ENCODE measurements at places on chromosomes 5 and 9.

DNA sequence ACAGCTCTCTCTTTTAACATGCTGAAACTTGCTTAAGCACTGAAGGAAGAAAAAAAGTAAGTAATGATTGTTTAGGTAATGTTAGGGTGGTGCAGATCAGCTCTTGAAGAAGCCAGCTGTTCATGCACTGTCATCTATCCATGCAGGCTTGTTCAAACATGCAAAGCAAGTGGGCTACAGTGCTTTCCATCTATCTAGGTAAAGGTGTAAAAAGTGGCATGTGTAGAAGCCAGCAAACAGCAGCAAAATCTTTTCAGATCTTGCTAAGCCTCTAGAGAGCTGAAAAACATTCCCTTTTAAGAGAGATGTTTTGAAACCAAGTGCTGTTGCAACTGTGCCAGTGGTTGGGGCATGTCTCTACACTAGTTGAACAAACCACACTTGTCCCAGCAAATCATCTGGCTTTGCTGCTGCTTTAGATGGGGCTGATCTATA is 214.4 kb downstream of the EFNA5 start:
- DNase-seq = no peak

- DNase-seq = no peak
These were observed 473.0 kb downstream of the NTRK2 start for GRCh38 chr9:85142496-85142911.

DNA sequence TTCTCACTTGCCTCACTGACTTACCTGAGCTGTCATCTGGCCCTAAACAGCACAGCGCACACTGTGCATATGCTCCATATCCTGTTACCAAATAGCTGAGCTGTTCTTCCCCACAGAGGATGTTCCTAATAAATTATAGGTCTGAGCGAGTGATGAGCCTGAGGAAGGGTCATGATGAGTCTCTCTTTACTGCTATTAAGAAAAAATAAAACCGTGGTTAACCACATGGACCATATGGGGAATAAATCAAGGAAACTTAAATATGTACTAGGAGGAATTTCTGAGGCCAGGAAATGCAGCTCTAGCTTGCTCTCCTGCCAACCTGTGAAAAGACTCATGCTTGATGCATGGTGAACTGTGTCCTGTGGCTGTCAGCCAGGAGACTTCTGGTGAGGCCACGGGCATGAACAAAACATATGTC is 424.8 kb upstream of the DMAC1 start:
- DNase-seq = no peak

DNA sequence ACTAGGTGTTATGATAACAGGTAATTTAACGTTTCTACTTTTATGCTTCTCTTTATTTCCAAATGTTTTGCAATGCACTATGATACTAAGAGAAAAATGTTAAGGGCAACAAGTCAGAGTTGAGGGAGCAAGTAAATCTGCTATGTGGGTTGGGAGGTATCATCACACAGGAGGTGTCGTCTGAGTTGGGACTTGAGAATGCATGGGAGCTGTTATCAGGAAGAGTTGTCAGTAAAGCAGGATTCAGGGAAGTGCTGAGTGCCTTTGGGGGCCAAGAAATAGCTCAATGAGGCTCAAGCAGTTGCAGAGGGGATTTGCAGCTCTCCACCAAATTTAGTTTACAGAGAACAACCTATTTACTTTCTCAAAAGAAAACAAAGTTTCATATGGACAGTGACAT is 108.0 kb downstream of the PPP2R2B start:
- DNase-seq = no peak

DNA sequence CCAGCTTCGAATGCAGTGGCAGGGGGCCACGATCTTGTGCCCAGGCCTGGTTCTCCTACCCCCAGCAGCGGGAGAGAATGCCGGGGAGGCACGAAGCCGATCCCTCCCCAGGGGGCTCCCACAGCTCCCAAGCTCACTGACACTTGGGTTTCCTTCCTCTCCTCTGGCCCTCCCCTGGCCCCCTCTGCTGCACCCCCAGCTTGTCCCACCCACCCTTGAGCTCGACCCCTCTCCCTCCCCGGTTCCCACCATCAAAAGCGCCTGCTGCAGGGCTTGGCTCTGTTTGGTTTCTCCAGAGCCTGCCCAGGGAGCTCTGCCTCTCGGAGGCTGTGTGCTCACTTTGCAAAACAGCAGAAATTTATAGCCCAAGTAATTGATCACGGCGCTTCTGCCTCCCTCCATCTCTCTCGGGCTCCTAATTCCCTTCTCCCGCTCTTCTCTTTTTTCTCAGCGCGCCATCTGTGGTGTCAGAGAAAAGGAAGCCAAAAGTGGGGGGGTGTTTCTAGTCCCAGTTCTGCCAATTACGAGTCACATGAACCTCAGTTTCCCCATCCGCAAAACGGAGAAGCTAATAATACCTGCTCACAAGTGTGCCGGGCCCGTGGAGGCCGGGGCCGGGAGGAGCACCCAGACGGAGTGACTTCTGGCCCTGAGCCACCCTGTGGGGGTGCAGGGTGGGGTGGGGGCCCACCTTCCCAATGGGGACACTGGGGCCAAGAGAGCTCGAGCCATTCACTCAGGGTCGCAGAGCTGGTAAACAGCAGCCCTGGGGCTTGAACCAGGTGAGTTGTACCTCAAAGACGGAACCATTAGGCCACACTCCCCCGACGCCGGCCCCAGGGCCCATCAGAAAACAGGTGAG is 141.2 kb upstream of the IER5L start:
- DNase-seq = no peak

- DNase-seq = no peak
These were observed 270.5 kb downstream of the SMARCA2 start for GRCh38 chr9:2285416-2286332.

DNA sequence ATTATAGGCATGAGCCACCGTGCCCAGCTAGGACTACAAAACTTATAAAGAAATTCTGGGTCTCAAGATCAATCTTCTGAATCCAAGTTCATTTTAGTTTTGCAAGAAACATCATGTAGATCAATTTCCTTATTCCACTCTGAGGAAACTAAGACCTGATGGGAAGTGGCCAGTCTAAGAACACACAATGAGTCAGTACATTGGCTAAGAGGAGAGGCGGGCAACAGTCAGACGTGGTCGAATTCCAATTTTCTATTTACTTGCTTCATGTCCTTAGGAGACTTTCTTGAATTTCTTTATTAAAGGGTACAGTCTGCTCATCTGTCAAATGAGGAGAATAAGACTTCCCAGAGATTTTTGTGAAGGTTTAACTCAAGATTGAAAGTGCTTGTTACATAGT is 432.1 kb upstream of the BRINP1 start:
- peak; percentile 28 for DNase-seq

GRCh38 chr9:33155393-33155792 is 11.7 kb downstream of the B4GALT1 start:
- peak; percentile 86 for DNase-seq

- no peak for DNase-seq
These were observed 50.7 kb downstream of the PRRC1 start for GRCh38 chr5:127568166-127568565.

- DNase-seq = no peak
These were observed 220.1 kb upstream of the DMAC1 start for GRCh38 chr9:8019636-8020035.

DNA sequence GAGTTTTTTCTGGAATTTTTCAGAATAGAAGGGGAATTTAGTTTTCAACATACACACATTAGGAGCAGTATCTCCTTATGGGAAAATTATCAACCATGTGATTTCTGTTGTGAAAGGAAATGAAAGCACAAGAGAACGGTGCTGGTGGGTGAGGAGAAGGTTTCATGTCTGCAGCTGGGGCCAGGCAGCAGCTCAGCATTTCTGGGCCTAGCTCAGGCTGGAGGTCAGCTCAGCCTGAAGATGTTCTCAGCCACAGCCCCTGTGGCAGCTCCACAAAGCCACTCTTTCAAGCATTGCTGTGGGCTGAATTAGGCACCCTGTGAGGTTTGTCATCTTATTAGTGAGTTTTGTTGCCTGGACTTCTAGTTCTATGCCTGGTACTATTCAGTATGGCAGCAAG is 90.3 kb downstream of the DIRAS2 start:
- DNase-seq = no peak

GRCh38 chr5:113031557-113031956 is 55.0 kb downstream of the DCP2 start:
- DNase-seq = no peak

DNA sequence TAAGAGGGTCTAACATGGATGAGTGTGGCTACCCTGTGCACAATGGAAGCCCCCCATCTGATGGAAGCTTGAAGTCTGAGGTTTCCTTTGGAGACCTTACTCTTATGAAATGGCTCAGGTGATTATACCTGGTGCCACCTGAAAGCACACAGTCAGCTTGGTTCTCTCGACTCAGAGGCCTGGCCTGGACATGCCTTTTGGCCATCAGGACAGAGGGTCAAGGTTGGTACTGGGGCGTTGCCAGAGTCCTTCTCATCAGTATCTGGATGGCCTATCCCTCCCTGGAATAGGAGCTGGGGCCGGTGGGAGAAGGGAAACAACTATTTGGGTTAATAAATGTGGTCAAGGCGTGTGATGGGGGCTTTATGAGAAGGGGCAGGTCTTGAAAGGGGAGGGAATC is 48.9 kb downstream of the COL27A1 start:
- DNase-seq = no peak

GRCh38 chr5:123756816-123757215 is 244.8 kb downstream of the CSNK1G3 start:
- DNase-seq = no peak

- peak; percentile 44 for DNase-seq
These were observed 235.7 kb upstream of the HAPLN1 start for GRCh38 chr5:83956386-83956785.

GRCh38 chr9:129068990-129069861 is 11.7 kb upstream of the DOLPP1 start:
- no peak for DNase-seq

DNA sequence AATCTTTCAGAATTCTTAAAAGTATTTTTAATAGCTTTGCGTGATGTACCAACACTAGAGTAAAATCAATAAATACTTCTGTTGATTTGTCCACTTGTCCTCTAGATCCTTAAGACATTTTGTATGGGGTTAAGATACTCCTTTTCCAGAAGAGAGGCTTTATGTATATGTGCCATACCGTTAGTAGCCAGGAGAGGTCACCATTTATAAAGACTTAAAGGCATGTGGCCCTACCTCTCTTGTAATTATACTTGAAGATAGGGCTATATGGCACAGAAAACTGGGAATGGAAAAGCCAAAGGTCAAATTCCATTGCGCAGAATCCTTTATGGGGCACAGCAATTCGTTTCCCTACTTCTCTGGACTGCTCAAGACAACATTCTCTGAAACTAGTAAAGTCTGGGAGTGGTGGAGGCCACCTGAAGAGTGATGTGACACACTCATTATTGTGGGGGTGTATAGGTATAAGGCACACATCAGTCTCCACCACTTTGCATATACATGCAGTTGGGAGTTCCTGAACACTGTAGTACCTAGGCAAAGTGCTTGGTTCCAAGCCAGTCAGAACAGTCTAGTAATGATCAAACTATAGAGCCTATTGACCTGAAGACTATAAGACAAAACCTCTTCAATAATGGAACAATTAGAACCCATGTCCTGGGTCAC is 140.1 kb upstream of the FBXL17 start:
- peak; percentile 52 for DNase-seq

DNA sequence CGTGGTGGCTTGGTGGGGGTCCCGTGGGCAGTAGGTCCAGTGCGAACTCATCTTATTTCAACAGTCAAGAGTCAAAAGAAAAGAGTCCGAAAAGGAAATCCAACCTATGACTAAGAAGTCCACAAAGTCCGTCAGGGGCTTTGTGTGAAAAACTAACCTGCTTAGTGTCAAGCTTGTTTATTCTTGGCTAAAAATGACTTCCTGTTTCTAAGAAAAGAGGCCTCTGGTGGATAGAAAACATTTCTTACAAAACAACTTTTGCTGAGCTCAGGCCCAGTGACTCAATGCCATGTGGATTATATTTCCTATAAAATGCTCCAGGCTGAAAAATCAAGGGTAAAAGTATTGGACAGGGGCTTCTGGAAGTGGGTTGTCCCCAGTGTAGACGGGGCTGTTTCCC is 105.9 kb downstream of the GADD45G start:
- DNase-seq = peak; percentile 76

- DNase-seq = no peak
These were observed 106.1 kb upstream of the SLC44A1 start for GRCh38 chr9:105138306-105138801.

DNA sequence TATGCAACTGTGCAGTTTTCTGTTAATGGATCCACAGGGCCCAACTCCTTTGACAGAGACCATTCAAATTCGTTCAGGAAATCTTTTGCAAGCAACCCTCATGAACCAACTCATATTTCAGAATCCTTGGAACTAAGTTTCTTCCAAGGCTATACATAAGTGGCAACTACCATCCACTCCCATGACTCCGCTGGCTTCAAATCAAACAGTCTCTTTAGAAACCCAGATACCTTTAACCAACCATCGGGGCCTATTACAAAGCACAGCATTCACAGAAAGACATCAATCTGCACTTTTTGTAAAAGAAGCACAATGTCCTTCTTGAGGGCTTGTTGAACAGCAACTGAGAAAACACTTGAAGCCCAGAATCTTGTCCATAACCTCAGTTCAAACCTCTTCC is 526.9 kb downstream of the DTWD2 start:
- no peak for DNase-seq

Measured in M059J (cell line).